ENCODE measurements at places on chromosomes 16 and 17.

DNA sequence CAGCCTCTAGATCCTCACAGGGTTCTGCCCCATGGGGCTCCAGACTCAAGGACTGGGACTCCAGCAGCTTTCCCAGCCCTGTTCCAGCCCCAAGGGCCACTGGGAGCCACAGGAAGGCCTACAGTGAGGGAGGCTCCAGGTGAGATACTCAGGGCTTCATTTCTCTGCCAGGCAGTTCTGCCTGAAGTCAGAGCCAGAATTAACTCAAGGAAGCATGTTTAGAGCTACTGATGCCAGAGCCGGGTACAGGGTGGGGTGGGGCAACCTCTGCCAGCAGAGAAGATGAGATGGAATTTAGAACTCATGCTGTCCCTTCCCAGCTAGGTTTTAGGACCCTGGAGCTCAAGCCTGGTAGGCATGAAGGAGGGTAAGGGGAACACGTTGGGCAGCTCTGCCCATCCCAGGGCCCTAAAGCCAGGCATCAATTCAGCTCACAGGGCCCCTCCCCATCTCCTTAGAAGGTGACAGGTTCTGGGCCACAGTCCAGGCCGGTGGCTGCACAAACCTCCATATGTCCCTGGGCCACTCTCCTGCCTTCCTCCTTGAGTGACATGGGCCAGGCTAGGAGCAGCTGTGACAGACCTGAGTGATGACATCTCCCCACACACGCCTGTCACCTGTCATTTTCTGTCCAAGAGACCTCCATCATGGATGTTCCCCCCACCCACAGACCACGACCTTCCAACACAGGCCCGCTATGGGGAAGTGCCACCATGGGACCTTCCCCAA lies 24.5 kb upstream of the SPPL2C start:
- DNase-seq: peak; percentile 33

DNA sequence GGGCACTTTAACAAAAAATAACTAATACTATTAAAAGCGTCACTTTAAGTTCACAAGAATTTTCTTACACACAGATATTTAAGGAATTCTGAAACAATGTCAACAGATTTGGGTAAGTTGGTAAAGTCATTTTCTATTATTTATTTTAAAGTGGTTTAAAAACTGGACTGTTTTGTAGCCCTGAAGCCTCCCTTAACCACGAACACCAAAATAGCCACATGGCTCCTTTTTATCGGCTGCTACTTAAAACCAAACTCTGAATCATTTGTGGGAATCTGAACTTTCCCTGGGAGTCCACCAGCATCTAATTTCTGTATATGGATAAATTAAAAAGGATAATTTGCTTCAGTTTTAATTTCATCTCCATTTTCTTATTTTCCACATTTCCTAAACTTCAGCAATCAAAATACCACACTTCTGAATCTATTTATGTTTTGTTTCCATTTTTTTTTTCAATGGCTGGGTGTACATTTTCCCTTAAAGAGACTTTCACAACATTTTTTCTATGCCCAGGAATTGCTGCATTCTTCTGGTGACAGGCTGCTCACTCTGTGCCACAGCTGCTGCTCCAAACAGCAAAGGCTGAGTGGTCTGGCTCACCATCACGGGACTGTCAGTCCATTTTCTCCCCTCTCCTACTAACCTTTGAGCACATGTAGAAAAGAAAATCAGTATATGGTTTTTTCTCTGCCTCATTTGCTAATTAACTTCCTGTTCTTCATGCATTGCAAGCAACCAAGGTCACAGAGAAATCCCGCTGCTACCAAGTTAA lies 255.5 kb upstream of the KCNJ16 start:
- no peak for DNase-seq

DNA sequence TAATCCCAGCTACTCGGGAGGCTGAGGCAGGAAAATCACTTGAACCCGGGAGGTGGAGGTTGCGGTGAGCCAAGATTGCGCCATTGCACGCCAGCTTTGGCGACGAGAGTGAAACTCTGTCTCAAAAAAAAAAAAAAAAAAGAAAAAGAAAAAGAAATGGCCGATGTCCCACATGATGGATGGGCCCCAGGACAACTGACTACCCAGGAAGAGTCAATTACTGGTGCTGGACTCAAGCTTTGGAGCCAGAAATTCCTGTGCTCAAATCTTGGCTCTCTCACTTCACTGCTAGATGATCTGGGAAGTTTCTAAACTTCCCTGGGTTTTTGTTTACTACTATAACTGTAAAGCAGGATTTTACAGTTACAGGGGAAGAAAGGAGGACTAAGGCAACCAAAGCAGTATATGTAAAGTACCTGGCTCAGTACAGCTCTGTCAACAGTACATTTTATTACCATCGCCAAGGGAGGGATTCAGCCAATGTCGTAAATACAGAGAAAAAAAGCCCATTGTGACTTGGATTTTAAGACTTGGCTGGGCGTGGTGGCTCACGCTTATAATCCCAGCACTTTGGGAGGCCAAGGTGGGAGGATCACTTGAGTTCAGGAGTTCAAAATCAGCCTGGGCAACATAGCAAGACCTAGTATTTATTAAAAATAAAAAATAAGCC lies 11.9 kb downstream of the C16orf86 start:
- no peak for DNase-seq

GRCh38 chr17:74296548-74296936 lies 22.5 kb downstream of the DNAI2 start:
- peak; percentile 78 for DNase-seq

GRCh38 chr17:10135539-10136257 lies 62.7 kb downstream of the GAS7 start:
- DNase-seq: no peak

DNA sequence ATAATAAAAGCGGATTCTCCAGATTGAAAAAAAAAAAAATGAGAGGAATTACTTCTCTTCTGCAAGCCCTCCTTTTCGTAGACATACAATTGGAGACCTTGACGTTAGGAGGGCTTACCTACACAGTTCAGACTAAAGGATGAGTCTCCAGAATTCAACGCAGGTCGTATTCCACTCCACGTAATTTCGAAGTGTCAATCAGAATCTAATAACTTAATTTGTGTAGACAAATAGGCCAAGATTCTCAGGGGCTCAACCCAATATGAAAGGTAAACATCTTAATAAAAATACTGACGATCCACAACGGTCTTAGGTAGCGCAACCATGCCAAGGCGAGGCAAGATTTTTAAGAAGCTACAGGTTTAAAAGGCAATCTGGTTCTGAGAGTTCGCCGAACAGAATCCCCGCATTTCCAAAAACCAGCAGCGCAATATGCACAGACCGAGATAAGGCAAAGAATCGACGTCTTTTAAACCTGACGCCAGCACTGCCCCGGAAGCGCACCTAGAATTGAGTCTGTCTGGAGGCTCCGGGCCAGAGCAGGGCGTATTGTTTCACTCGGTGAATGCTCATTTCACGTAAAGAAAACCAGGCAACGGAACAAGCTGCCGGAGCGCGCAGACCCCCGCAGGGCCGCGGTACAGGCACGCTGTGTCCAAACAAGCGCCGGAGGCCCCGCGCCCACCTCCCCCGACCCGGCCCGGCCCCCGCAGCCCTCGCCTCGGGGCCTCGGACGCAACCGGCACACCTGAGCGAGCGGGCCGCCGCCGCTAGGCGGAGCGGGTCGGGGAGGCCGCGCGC lies 623 bp downstream of the MBTPS1 start:
- DNase-seq: no peak

- DNase-seq: no peak
Observed at GRCh38 chr16:28163699-28164098, 48.1 kb downstream of the XPO6 start.

DNA sequence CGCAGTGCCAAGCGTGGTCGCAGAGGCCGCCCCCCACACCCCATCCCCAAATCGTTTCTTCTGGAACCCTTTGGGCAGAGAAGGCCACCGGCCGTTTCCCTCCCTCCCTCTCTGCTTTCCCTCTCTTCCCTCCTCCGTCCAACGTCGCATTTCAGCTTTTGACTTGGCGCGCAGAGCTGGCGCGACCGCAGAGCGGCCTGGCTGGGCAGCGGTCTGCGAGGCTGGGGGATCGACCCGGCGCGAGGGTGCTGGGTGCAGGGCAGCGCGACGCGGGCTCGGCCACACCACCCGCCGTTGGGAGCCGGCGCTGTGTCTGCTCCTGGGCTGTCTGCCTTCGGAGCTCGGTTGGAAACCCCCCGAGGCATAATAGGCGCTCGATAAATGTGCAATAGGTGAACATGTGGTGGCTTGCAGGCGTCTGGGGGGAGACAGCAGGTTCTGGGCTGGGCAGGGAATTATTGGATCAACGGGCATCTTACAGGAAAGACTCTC lies 2.8 kb upstream of the NTN3 start:
- DNase-seq: peak; percentile 71

DNA sequence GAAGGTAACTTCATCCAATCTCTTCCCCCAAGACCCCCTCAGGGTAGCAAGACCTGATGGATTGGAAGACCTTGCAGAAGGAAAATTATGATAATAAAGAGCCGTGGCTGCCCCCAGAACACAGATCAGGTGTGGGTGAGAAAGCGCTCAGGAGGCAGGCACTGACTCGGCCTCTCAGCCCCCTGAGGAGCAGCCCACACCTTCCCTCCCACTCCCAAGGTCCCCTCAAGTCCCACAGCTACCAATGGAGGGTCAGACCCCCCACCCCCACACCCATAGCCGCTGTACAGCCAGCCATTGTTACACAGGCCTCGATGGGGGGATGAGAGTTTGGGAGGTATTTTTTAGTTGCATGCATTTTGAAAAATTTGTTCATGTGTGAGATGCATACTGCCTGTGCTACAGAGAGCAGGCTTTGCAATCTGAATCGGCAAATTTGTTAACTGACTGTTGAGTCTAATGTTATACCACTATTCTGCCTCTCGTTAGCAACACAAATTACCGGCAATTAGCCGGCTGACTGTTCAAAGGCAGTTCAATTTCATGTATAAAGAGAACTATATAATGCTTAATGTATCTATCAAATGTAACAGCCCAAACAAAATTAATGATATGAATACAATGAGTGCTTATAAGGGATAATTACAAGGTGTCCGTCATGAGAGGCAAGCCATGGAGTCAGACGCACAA lies 211.7 kb downstream of the C16orf78 start:
- DNase-seq: no peak

- DNase-seq: peak; percentile 33
Observed at GRCh38 chr17:68972119-68972704, 17.0 kb upstream of the ABCA8 start.

GRCh38 chr17:28954886-28955285 lies 3.6 kb upstream of the PHF12 start:
- DNase-seq: no peak

- DNase-seq: no peak
Observed at GRCh38 chr17:80289616-80290015, 29.0 kb downstream of the RNF213 start.

GRCh38 chr17:78661093-78661770 lies 84.0 kb upstream of the DNAH17 start:
- no peak for DNase-seq

DNA sequence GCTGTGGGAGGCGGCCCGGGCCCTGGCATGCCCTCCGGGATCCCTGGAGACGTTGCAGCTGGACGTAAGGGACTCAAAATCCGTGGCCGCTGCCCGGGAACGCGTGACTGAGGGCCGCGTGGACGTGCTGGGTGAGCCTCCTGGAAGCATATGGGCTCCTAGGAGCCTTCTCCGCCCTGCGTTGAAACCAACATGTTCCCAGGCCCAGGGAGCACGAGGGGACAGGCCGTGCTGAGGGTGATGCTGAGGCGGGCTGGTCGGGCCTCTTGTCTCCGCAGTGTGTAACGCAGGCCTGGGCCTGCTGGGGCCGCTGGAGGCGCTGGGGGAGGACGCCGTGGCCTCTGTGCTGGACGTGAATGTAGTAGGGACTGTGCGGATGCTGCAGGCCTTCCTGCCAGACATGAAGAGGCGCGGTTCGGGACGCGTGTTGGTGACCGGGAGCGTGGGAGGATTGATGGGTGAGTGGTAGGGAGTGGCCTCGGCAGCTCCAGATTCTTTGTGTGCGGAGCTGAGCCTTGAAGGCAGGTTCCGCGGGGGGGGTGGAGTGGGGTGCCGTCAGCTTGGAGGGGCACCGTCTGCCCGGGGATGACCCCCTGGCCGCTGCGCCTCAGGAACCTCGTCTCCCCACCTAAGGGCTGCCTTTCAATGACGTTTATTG lies 567 bp downstream of the HSD17B1 start:
- no peak for DNase-seq

DNA sequence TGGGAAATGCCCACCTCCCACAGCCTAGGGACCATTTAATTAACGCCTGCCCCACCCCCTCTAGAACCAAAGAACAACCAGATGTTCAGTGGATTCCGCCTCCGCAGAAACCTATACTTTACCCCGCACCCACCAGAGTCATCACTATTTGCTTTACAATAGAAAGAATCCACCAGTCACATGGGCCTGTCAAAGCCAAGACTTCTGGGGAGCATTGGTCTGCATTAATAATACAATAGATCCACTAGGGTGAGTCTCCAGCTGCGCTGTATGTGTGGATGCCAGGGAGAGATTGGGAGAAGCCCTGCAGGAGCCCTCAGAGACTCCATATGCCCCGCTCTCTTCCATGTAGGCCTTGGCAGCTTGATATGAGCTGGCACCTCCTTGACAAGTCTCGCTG lies 31.3 kb downstream of the CLEC19A start:
- no peak for DNase-seq

- DNase-seq: peak; percentile 59
Observed at GRCh38 chr16:2468725-2469398, 2.2 kb upstream of the NTN3 start.

DNA sequence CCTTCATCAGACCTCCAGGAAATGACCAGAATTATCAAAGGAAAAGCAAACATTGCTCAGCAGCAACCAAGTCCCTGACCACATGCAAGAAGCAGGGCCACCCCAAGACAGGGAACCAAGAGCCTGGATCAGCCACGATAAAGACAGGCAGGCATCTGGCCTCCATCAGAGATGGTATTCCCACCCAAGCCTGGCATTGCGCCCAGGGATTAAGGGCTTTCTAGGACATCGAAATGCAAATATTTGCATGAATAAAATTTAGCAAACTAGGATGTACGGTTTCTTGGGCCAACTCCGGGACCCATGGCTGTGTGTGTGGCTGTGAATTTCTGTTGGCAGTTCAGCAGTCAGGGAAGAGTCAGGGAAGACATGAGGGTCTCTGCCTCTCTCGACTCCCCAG lies 241.4 kb upstream of the DYNLRB2 start:
- peak; percentile 28 for DNase-seq

DNA sequence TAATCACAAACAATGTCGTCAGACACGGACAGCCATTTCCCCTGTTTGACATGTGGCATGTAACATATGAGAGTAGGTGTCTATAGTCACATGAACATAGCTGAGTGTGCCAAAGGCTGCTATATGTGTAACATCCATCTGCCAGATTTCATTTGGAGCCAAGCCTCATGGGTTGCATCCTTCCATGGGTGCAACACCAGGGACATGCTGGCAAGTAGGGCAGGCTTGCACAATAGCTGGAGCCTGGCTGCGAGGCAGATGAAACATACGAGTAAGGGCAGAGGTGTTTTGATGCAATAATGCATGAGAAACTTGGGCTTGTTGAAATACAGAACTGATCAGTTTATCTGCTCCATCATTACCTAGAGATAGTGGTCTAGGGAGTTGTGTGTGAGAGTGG lies 9.0 kb upstream of the ZNF689 start:
- DNase-seq: no peak

All from right hindlimb (tissue), 1 donor.